Skin of body (tissue), 3 donors: ENCODE measurements at places on chromosomes 1 and 21. TPM values are rescaled to one million over a fixed set of nuclear protein-coding genes. Genes with fewer than 3 reads are reported as not detected.

DNA sequence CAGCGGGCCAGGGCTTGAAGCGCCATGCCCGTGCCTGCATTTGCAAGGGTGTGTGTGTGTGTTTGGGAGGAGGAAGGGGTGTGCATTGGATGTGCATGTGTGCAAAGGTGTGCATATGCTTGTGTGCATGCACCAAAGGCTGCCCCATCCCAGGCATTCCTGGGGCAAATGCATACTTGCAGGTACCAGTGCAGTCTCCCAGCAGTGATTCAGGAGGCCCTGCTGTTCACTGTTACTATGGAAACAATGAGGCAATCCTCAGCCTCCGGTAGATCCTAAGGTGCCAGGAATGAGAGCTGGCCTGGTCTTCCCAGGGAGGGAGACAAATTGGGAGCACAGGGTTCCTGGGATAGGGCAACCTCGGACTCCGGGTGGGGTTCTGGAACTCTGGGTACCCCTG, 7.5 kb upstream of the FNDC5 start:
- no peak for DNase-seq

DNA sequence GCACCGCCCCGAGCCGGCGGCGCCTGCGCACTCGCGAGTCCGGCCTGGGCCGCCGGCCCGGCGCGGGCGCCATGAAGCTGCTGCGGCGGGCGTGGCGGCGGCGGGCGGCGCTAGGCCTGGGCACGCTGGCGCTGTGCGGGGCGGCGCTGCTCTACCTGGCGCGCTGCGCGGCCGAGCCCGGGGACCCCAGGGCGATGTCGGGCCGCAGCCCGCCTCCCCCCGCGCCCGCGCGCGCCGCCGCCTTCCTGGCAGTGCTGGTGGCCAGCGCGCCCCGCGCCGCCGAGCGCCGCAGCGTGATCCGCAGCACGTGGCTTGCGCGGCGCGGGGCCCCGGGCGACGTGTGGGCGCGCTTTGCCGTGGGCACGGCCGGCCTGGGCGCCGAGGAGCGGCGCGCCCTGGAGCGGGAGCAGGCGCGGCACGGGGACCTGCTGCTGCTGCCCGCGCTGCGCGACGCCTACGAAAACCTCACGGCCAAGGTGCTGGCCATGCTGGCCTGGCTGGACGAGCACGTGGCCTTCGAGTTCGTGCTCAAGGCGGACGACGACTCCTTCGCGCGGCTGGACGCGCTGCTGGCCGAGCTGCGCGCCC, at the start of gene B3GALT6:
B3GALT6 (plus strand) TSS at position 30 of the 588 bp plus-strand sequence; CDS start at position 72, 42 bp downstream.
- no peak for DNase-seq

DNA sequence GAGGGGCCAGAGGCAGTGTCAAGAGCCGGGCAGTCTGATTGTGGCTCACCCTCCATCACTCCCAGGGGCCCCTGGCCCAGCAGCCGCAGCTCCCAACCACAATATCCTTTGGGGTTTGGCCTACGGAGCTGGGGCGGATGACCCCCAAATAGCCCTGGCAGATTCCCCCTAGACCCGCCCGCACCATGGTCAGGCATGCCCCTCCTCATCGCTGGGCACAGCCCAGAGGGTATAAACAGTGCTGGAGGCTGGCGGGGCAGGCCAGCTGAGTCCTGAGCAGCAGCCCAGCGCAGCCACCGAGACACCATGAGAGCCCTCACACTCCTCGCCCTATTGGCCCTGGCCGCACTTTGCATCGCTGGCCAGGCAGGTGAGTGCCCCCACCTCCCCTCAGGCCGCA, at the start of gene BGLAP:
BGLAP (plus strand) TSS at position 259 of the 400 bp plus-strand sequence; CDS start at position 307, 48 bp downstream.
- DNase-seq: no peak

DNA sequence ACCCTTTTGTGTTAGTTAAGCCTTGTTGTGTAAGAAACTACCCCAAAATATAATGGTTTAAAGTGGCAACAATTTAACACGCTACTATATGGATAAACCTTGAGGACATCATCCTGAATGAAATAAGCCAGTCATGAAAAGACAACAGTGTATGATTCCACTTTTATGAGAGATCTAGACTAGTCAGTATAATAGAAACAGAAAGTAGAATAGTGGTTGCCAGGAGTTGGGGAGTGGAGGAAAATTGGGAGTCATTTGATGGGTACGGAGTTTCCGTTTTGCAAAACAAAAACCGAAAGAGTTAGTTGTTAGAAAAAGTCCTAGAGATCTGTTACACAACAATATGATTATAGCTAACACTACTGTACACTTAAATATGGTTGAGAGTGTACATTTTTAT, 16.0 kb upstream of the CHIA start:
- DNase-seq: no peak

DNA sequence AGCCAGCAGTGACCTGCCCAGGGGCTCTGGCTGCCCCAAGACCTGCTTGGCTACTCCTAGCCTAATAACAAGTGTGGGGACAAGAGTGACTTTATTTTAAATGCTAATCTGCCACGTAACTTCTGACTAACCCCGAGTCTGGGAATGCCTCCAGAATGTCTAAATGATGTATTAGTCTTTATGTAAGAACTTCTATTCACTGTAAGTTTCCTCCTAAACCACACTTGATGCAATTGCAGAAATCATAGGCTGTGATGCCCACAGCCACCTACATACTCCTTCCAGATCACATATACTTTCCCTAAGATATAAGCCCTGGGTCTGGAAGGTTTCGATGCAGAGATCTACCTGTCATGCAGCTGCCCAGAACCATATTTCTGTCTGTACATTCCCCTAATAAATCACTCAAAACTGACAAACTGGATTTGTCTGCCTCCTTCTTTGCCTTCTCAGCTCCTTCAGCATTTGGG, 5.9 kb upstream of the VPS45 start:
- no peak for DNase-seq

- DNase-seq: no peak
These were observed 65.2 kb downstream of the AGPAT3 start for GRCh38 chr21:43930074-43930847.

GRCh38 chr21:26091480-26092018, 79.0 kb downstream of the APP start:
- no peak for DNase-seq

DNA sequence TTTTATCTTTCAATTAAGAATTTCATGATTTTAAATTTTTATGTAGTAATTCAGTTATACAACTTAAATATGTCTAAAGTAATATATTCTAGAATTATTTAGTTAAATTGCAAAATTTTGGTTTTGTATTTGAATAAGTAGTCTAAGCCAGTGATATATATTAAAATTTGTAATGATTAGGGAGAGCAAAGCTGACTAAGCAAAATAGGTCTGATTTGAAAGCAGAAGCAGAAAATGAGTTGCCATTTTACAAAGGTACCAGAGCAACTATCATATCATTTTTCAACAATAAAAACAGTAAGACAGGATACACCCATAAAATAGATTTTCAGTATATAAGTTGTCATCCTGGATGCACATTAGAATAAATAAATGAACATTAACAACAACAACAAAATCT, 177.9 kb downstream of the COP1 start:
- no peak for DNase-seq

DNA sequence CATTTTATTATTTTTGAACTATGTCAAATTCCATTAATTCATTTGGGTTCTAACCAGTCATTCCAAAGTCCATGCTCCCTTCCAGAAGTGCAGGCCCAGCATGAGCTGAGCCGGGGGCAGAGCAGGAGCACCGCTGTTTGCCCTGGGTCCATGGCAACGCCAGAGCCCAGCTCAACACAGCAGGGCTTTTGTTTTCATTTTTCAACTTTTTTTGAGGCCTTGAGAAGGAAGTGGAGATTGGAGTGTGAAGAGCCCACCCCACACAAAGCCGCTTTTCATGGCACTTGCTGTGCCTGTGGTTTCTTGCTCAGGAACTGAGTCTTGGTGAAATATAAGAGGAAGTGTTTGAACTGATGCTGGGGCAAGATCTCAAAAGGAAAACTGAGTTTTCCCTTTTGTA, 13.2 kb upstream of the PRMT2 start:
- peak; percentile 25 for DNase-seq

- no peak for DNase-seq
These were observed 42.6 kb downstream of the COL6A1 start for GRCh38 chr21:46024141-46024540.

DNA sequence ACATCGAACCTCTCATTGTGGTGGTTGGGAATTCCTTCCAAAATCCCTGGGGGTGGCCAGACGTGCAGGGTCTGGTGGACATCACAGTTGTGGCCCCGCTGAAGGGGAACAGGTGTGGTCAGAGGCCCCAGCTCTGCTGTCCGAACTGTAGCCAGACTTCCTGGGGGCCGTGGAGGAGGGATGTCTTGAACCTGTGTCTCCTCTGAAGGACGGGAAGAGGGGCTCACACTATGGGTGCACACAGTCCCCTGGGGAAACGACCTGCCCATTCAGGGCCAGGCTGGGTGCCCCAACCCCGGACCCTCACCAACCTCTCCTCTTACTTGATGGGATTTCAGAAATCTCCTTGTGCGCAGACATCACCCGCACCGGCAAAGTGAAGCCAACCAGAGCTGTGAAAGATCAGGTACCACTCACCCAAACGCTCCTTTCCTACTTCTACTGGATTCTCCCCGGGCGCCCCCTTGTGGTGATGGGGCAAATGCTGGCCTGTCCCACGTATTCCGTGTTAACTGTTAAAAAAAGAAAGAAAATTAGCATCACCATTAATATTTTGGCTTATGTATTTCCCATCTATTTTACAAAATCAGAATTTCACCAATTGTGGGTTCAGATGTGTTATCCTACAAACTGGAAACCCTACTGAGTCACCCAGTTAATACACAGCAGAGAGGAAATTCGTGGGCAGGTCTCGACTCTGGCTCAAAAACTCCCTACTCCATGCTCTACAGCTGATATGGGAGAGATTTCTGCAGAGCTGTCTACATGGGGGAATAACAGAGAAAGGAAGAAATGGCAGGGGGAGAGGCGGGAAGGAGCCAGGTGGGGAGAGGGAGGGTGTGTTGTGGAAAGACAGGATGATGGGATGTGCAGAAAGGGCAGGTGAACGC, 28.1 kb downstream of the PADI4 start:
- no peak for DNase-seq

DNA sequence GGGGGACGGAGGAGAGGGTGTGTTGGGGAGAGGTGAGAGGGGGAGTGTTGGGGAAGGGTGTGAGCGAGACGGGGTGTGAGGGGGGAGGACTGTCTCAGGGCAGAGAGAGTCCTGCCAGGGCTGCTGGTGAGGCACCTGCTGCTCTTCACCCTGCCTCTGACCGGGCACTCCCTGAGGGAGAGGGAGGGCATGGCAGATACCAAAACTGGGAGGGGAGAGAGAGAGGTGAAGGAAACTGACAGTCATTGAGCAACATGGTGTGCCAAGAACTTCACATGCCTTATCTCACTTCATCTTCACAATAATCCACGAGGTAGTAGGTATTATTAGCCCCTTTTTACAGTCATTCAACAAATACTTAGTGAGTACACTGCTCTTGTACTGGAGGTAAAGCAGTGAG, 61.3 kb upstream of the ARTN start:
- no peak for DNase-seq

- no peak for DNase-seq
These were observed 28.6 kb upstream of the TXLNA start for GRCh38 chr1:32150847-32151246.

- DNase-seq: no peak
These were observed 84.7 kb downstream of the URB2 start for GRCh38 chr1:229710746-229711145.

DNA sequence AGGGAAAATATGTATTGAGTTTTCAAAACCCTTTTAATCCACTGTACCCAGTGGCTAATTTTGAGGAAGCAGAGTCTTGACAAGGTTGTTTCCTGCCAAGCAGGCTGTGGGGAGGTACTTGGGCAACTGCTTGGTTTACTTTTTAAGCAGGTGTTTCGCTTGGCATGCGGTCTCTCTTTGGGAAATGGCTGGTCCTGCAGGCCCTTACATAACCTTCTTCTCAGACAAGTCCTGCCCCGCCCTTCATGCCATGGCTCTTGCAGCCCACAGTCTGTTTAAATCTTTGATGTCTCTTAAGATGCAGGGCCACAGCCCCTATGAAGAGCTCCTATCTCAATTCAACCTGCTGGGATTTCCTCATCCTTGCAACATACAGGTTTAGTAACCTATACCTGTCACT, 36.0 kb upstream of the ABCD3 start:
- no peak for DNase-seq

DNA sequence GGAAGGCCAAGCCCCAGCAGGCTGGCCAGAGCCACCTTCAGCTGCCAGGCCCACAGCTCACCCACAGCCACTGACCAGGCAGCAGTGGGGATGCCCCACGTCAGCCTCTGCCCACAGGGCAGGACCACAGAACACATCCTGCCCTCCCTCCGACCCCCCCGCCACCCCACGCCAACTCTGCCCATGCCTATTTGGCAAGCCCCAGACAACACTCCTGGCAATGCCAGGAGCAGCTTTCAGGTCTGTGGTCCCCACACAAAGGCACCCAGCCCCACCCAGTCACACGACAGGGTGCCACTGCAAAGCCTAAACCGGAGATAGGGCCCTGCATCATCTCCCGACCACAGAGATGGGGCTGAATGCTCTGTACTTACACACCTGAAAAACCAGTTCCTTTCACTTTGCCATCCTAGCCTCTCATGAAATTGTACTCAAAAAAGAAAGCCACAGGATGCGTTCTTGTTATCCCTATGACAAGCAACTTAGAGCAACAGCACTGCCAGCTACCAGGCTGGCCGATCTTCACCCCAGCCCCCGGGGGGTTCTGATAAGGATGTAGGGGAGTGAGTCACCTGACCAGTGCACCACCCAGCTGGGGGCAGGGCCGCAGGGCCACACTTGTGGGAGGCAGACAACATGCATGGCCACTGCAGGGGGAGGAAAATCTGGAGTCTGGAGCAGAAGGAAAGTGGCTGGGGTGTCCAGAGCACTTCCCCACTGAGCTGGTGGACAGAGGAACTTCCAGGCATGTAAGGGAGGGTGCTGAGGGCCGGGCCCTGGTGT, 36.2 kb downstream of the UBE2G2 start:
- DNase-seq: no peak

DNA sequence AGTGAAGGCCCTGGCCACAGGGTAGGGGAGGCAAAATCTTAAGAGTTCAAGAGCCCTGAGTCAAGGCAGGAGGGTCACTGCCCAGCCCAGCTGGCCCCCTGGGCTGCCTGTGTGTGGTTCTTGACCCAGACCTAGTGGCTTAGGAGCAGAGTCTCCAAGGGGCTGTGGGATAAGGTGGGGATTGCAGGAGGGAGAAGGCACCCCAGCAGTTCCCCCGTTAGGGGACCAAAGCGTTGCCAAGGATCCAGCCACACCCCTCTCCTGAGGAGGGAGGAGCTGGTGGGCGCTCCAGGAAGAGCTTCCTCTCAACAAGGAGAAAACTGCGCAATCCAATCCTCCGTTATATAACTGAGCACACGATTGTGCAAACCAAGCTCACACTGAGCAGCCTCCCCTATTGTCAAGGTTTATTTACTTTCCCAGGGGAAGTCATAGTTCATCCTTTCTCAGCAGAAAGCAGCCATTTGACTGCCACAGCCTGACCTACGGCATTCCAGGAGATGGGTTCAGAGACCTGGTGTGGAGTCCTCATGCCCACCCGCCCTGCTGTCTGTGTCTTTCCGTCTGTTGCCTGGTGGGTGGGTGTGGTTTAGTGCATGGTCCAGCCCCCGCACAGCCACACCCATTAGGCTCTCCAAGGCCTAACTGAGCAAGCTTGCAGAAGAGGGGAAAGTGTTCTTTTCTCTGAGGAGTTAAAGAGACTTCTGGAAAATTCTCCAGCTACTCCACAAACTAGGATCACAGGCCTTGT, 3.5 kb downstream of the EPHX1 start:
- DNase-seq: peak; percentile 49

GRCh38 chr1:98210064-98210463, 289.2 kb upstream of the DPYD start:
- no peak for DNase-seq

The S100A12 gene
- 63.8 TPM for total RNA-seq

The BGLAP gene
- 0.99 TPM for total RNA-seq

The ANGPTL1 gene
- 104 TPM for total RNA-seq

The TDRD5 gene
- total RNA-seq: 0.59 TPM

The LCE1C gene
- total RNA-seq: 9.3 TPM

The FCGR1A gene
- 3.3 TPM for total RNA-seq

The SMIM1 gene
- total RNA-seq: 2.5 TPM

The OR2T33 gene
- not detected for total RNA-seq
